ENCODE measurements at places on chromosomes 11 and 22. TPM values are rescaled to one million over a fixed set of nuclear protein-coding genes. Genes with fewer than 3 reads are reported as not detected.

DNA sequence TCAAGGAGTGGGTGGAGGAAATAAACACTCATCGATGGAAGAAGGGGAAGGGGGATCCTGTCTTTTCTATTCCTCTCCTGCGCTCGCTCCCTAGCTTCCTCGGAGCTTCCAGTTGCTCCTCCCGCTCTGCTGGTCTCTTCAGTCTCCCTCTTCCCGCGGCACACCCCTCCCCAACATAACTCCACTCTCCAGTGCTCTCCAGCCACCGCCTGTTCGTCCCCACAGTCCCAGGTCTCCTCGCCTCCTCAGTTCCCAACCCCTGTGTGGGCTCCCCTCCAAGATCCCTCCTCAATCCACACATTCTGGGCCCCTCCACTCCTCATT is 438 bp downstream of the ZW10 start:
- H3K4me1 ChIP-seq: peaks cover 32% of the 10 kb centered on the region
- H3K36me3 ChIP-seq: no peaks in the 10 kb centered on the region
- no peaks in the 10 kb centered on the region for H3K27me3 ChIP-seq

DNA sequence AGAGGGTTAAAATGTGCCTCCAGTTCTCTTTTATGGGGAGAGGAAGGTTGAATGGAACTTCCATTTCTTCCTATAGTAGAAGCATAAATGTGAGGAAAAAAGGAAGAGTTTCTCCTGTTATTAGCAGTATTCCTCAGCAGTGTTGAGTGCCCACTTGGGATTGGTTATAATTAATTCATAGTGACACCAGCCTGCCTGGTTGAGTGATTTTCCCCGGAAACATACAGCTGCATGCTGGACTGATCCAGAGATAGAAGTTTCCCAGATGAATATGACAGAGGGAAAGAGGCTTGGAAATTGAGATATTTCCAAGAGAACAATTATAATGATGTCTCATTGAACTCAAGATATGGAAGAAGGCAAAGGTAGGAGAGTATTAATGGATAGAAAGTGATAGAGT is 28.3 kb downstream of the RAB39A start:
- DNase-seq: no peak
- no peaks in the 10 kb centered on the region for H3K27me3 ChIP-seq

DNA sequence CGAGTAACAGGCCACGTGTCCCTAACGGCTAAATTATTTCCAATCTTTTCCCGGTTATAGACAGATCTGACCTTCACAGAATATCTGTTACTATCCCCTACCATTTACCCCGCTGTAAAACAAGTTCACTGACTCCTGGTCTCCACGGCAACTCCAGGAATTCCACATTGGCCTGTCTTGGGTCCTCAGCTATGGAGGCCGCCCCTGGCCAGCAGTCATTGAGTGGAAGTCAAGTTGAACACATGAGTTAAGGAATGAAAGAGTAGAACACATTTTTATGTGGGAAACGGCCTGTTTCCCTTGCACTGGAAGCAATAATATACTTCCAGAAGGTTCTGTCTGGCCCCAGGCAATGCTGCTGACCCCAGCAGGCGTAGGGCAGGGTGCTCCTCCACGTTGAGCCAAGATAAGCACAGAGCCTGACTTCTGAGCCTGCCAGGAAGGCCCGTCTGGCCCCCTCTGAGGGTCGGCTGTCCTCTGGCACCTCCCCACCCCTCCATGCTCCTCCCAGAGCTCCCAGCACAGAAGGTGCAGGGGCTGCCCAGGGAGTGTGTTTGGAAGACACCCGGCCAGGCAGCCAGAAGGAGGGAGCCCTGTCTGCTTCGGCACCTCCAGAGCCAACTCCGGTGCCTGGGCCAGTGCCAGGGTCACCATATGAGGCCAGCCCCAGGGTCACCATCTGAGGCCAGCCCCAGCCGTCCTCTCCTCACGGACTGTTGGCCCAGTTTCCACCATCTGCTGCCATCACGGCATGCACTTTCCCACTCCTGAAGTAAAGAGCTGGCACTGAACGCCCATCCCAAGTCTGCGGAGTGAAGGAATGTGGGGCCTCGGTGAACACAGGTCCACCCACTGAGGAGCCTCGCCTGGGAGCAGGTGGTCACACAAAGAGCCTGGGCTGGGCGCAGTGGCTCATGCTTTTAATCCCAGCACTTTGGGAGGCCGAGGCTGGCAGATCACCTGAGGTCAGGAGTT is 813.2 kb downstream of the BRD1 start:
- no peak overlapping the region for H3K4me3 ChIP-seq
- H3K27me3 ChIP-seq: peaks cover 4% of the 10 kb centered on the region
- no peak for DNase-seq
- no peak overlapping the region for H3K27ac ChIP-seq

DNA sequence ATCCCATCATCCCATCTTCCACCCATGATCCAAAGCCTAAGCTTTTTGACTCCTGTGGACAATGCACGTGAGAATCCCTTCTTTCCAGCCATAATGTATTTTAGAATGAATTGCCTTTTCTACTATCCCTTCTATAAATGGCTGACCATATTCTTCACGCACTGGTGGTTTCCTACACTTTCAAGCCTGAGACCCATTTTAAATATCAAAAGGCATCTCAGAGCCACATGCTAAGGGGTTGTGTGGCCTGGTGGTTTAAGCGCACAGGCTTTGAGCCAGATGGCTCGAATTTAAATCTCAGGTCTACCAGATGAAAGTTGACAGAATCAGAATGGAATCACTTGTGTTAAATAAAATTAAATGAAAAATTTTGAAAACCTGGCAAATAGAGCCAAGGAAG is 54.5 kb downstream of the C11orf91 start:
- no peak for DNase-seq
- no peaks in the 10 kb centered on the region for H3K36me3 ChIP-seq
- H3K4me3 ChIP-seq: no peak overlapping the region
- no peak overlapping the region for H3K27ac ChIP-seq

- no peak overlapping the region for H3K4me3 ChIP-seq
- H3K27ac ChIP-seq: no peak overlapping the region
- H3K36me3 ChIP-seq: no peaks in the 10 kb centered on the region
- no peak for DNase-seq
- H3K27me3 ChIP-seq: peaks cover 21% of the 10 kb centered on the region
Measured at GRCh38 chr11:67698247-67698646, 23.8 kb upstream of the ALDH3B2 start.

- no peak overlapping the region for H3K4me3 ChIP-seq
- no peak for DNase-seq
- no peak overlapping the region for H3K27ac ChIP-seq
- no peaks in the 10 kb centered on the region for H3K4me1 ChIP-seq
Measured at GRCh38 chr11:124928942-124929665, 6.7 kb downstream of the HEPACAM start.

GRCh38 chr11:66479394-66480116 is 679 bp upstream of the DPP3 start:
- peaks cover 3% of the 10 kb centered on the region for H3K36me3 ChIP-seq
- H3K27ac ChIP-seq: peak overlapping the region; percentile 92
- peak overlapping the region; percentile 82 for H3K4me3 ChIP-seq
- peak; percentile 82 for DNase-seq
- peaks cover 30% of the 10 kb centered on the region for H3K4me1 ChIP-seq

CCDC116 gene
- 0.24 TPM for total RNA-seq

PGA5 gene
- total RNA-seq: 0.42 TPM

CBLIF gene
- not detected for total RNA-seq

DNA sequence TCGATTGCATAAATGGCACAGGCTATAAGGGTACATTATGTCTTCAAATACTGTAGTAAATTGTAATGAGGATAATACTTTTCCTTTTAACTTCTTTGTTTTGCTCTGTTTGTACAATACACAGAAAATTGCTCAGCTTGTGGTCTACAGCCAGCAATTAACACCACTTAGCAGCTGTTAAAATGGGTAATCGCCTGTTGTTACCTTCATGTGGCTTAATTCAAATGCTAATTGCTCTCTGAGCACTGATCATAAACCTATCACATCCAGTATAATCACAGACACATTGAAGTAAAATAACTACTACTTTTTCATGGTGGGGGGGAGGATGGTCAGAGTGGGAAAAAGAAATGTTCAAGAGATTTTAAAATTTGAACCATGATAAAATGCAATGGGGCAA is 1164.1 kb upstream of the CNTN5 start:
- DNase-seq: no peak
- no peaks in the 10 kb centered on the region for H3K4me1 ChIP-seq
- no peak overlapping the region for H3K27ac ChIP-seq

- H3K4me1 ChIP-seq: peaks cover 10% of the 10 kb centered on the region
- H3K36me3 ChIP-seq: no peaks in the 10 kb centered on the region
- H3K27me3 ChIP-seq: peaks cover 11% of the 10 kb centered on the region
- no peak overlapping the region for H3K4me3 ChIP-seq
- DNase-seq: no peak
Measured at GRCh38 chr11:132948252-132948651, 584.0 kb downstream of the OPCML start.

ZP1 gene
- not detected for total RNA-seq

GRCh38 chr11:14566331-14567063 is 46.3 kb upstream of the PSMA1 start:
- no peaks in the 10 kb centered on the region for H3K36me3 ChIP-seq
- no peak overlapping the region for H3K4me3 ChIP-seq
- no peaks in the 10 kb centered on the region for H3K4me1 ChIP-seq
- DNase-seq: no peak

- peak within 1 kb of the TSS; percentile 45 for H3K4me3 ChIP-seq
- DNase-seq: peak; percentile 61
- peaks cover 66% of the 10 kb centered on the region for H3K27me3 ChIP-seq
Measured at GRCh38 chr11:8080674-8081590, at the start of gene TUB. Gene TUB, plus strand, starts transcription at chr11:8081211. Its CDS starts 300 bp downstream, at chr11:8081511.

OR52E8 gene
- total RNA-seq: not detected

GRCh38 chr11:85745626-85746025 is 59.6 kb upstream of the CCDC89 start:
- no peak for DNase-seq
- no peak overlapping the region for H3K4me3 ChIP-seq
- H3K27me3 ChIP-seq: no peaks in the 10 kb centered on the region

DNA sequence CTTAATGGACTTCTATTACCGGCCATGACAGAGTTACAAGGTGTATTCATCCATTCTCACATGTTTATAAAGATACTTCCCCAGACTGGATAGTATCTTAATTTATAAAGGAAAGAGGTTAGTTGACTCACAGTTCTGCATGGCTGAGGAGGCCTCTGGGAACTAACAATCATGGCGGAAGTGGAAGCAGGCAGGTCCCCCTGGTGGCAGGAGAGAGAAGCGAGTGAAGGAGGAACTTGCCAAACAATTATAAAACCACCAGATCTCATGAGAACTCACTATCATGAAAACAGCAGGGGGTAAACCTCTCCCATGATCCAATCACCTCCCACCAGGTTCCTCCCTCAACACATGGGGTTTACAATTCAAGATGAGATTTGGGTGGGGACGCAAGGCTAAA is 170.0 kb upstream of the PDGFD start:
- no peaks in the 10 kb centered on the region for H3K27me3 ChIP-seq
- no peak for DNase-seq
- H3K36me3 ChIP-seq: no peaks in the 10 kb centered on the region
- H3K27ac ChIP-seq: no peak overlapping the region

DNA sequence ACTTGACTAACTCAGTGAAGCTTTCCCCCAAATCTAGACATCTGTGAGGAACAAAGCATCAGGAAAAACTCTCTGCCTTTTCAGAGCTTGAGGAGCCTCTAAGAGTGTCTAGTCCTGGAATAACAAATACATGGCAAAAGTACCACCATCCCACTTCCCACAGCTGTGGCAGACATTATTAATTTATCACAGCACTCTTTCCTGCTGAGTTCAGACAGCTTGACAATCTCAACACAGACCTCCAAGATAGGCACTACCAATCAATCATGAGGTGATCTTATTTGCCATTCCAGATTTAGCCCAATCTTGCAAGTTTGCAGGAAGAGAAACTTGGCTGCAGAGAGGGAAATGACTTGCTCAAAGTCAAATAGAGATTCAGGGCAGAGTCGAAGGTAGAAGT is 202.8 kb downstream of the MN1 start:
- DNase-seq: no peak
- no peaks in the 10 kb centered on the region for H3K36me3 ChIP-seq
- no peaks in the 10 kb centered on the region for H3K4me1 ChIP-seq
- no peak overlapping the region for H3K27ac ChIP-seq

DNA sequence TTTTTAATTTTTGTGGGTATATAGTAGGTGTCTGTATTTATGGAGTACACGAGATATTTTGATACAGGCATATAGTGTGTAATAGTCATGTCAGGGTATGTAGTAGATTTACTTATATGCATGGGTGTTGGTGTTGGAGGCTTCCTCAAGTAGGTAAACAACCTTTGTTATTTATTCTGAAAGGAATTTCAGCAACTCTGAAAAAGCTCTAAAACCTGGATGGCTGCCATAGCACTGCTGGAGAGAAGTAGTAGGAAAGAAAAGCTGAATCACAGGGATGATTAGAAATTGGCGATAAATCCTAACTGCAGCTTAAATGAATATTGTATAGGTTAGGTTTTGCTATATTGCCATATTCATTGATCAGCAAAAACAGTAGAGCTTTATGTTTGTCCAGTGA is 44.4 kb upstream of the ST14 start:
- no peak for DNase-seq
- H3K4me1 ChIP-seq: peaks cover 43% of the 10 kb centered on the region
- no peaks in the 10 kb centered on the region for H3K27me3 ChIP-seq
- no peak overlapping the region for H3K4me3 ChIP-seq

MS4A13 gene
- total RNA-seq: not detected

HPX gene
- 3.1 TPM for total RNA-seq

DNA sequence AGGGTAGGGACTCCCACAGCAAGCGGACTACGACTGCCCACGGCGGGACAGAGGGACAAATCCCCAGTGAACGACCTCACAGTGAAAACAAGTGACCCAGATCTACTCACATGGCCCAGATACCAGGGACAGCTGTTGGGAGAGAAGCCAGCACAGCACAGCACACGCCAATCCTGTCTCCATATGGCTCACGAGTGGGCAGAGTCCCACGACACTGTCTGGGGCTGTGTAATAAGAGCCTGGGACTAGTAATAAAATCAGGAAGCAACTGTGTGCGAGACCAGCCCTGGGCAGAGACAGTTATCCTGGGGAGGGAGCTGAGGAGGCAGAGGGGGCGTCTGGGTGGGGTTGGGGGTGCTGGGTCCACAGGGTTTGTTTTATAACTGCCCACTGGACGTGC is 385.0 kb downstream of the CTTN start:
- H3K27me3 ChIP-seq: peaks cover 7% of the 10 kb centered on the region
- H3K4me3 ChIP-seq: no peak overlapping the region
- H3K27ac ChIP-seq: no peak overlapping the region
- DNase-seq: no peak
- no peaks in the 10 kb centered on the region for H3K36me3 ChIP-seq
- H3K4me1 ChIP-seq: no peaks in the 10 kb centered on the region

- no peak for DNase-seq
- H3K27ac ChIP-seq: no peak overlapping the region
Measured at GRCh38 chr22:50175921-50176849, 5.7 kb downstream of the PANX2 start.
